ENCODE measurements at places on chromosomes 7 and 10. TPM values are rescaled to one million over a fixed set of nuclear protein-coding genes. Genes with fewer than 3 reads are reported as not detected.

DNA sequence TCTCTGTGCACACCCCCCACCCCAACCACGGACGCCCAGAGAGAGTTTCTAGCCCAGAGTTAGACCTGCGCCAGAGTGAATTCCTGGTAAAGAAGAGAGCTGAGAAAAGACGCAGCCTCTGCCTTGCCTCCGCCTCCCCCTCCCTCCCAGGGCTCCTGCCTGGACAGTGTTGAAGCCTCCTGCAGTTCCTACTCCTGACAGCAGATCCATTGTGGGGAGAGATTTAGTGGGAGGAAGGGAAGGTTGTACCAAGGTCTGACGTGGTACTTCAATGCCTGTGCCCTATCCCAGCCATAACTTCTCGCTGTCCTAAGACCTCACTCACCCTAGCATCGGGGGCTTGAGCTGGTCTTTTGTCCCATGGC, 952 bp downstream of the SRRM3 start:
- DNase-seq, result no peak

GRCh38 chr10:93058139-93058538, 2.5 kb upstream of the CYP26C1 start:
- no peak for DNase-seq

Gene HMX2
- 1.1 TPM for total RNA-seq

Gene FZD1
- total RNA-seq, result 3.7 TPM

DNA sequence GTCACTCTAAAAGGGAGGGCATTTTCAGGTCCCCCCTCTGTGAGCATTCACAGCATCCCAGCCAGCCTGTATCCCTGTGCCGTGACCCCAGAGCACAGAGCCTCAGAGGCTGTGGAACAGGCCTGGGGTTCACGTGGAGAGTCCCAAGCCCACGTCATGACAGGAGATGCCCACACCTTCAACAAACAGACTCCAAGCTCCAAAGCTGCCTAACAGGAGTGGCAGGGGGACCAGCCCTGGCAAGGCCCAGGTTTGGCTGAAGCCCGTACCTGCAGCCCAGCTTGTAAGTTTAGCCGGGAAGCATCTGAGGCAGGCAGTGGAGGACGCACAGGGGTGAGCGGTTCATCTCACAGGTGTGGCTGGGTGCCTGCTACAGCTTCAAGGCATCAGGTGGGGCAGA, 33.5 kb downstream of the LHPP start:
- no peak for DNase-seq

- DNase-seq, result no peak
Observed at GRCh38 chr10:98016772-98017475, 13.5 kb downstream of the CRTAC1 start.

GRCh38 chr10:3106928-3107425, 39.6 kb downstream of the PFKP start:
- no peak for DNase-seq

DNA sequence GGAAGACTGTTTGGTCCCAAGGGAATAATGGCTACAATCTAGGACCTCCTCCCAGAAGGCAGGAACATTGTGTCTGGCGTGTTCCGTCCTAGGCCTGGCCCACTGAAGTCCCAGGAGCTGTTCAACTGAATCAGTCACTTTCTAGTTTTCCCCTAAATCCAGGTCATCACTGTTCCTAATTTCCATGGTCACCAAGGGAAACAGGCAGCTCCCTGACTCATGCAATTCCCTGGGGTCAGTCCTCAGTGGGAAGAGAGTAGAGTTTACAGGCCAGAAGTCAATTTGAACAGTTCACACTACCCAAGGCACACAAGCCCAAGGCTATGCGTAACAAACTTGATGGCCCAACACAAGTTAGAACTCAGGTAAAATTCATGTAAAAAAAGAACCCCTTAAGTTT, 44.0 kb downstream of the CREB3L2 start:
- no peak for DNase-seq

- DNase-seq, result no peak
Observed at GRCh38 chr10:70162892-70163201, 7.5 kb downstream of the SAR1A start.
